Activated naive CD8-positive, alpha-beta T cell treated with anti-CD3 and anti-CD28 coated beads for 36 hours (primary cell): ENCODE measurements at places on chromosomes 4 and X. TPM values are rescaled to one million over a fixed set of nuclear protein-coding genes. Genes with fewer than 3 reads are reported as not detected.

Gene FGF13
- not detected for total RNA-seq

Gene FGG
- not detected for total RNA-seq

Gene CT47C1
- total RNA-seq, result not detected

Gene PROM1
- 0.56 TPM for total RNA-seq

Gene TIGD4
- 0.76 TPM for total RNA-seq

Gene SATL1
- total RNA-seq, result not detected

Gene RHOH
- 112 TPM for total RNA-seq

Gene MAMLD1
- total RNA-seq, result 0.48 TPM

Gene TRIM60
- not detected for total RNA-seq

Gene PNMA6F
- total RNA-seq, result not detected

Gene ADRA2C
- total RNA-seq, result not detected

Gene TCEAL3
- 8.5 TPM for total RNA-seq
